B cell (primary cell): ENCODE measurements at places on chromosomes 11 and 22. TPM values are rescaled to one million over a fixed set of nuclear protein-coding genes. Genes with fewer than 3 reads are reported as not detected.

DNA sequence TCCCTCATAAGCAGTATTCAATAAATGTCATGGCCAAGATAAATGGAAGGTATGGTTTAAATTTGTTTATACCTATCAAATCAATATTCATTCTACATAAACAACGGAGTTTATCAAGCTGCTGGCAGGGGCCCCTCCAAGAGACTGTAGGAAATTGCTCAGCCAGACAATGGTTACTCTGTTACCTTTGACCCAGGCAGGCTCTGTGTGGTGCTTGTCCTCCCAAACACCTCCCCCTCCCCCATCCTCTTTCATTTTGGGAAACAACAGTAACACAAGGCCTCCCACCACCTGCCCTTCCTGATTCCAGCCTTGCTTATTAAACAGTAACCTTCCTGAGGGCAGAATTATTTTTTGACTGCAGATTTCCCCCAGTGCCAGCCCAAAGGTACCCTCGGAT, 10.5 kb upstream of the ZBTB16 start:
- DNase-seq: no peak
- no peak overlapping the region for H3K4me3 ChIP-seq
- H3K27me3 ChIP-seq: no peaks in the 10 kb centered on the region
- no peaks in the 10 kb centered on the region for H3K36me3 ChIP-seq
- H3K4me1 ChIP-seq: no peaks in the 10 kb centered on the region

GRCh38 chr11:115912484-115912945, 408.3 kb upstream of the CADM1 start:
- H3K27ac ChIP-seq: no peak overlapping the region
- no peak for DNase-seq
- H3K27me3 ChIP-seq: no peaks in the 10 kb centered on the region
- H3K4me1 ChIP-seq: no peaks in the 10 kb centered on the region

DNA sequence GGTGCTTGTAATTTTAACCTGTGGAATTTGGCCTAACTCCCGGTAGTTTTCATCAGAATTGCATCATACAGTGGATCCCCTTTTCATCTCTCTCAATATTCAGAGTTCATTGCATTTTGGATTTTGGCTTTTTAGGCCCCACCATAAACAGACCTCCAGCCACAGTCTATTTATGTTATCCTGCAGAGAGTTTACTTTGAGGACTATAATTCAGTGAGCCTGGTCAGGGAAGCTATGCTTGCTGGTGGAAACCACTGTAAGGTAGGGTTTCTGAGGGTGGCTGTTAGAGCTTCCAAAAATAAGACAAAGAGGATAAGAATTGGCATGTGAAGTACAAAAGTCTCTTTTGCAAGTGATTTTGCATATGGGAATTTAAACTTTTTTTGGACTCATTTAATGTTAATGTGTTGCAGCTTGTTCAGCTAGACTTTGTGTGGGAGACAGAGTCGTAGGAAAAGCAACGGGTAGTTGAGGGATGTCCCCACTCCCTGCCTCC, 34.8 kb upstream of the DDI1 start:
- no peak for DNase-seq
- no peak overlapping the region for H3K27ac ChIP-seq
- no peaks in the 10 kb centered on the region for H3K36me3 ChIP-seq
- H3K4me1 ChIP-seq: no peaks in the 10 kb centered on the region

DNA sequence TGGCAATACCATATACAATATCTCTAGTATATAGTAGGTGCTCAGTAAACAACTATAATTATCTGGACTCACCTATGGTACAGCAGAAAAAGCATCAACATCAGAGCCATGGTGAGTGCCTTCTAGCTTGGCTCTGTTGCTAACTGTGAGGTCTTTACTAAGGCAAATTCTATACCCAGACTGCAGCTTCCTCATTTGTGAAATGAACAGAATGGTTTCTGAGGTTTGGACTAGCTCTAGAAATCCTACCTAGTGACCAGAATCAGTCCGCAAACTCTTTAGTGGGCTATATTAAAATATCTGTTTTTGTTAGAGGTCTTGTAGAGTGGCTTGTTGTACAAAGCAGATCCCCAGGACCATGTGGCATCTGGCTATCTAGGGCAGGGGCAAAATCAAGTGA, 3.7 kb downstream of the MS4A1 start:
- H3K27me3 ChIP-seq: no peaks in the 10 kb centered on the region
- peak overlapping the region; percentile 71 for H3K4me3 ChIP-seq
- H3K4me1 ChIP-seq: peaks cover 64% of the 10 kb centered on the region
- H3K36me3 ChIP-seq: peaks cover 3% of the 10 kb centered on the region
- H3K27ac ChIP-seq: peak overlapping the region; percentile 51
- peak; percentile 54 for DNase-seq

- H3K27ac ChIP-seq: peak within 1 kb of the TSS; percentile 79
- H3K4me3 ChIP-seq: peak within 1 kb of the TSS; percentile 81
- H3K36me3 ChIP-seq: no peaks in the 10 kb centered on the region
- peak; percentile 90 for DNase-seq
- H3K4me1 ChIP-seq: peaks cover 12% of the 10 kb centered on the region
Observed at GRCh38 chr11:65780770-65781151, at the start of gene AP5B1. Gene AP5B1 (minus strand): TSS chr11:65780976. CDS start chr11:65780591, 385 bp downstream.

DNA sequence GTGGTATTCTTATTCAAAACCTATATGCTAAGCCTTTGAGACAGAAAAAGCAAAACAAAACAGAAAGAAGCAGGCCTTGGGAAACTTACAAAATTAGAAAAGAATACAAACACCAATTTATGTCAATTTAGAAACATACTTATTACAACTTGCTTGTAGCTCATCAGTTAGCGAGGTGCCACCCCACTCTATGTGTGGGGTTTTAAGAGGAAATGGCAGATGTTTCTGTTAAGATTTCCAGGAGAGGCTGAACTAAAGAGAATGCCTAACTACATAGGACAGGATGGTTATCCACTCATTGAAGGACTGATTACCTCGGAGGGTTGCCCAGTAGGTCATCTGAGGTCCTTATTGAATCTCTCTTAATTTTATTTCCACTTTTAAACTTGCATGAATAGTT, 302.0 kb downstream of the ETS1 start:
- no peaks in the 10 kb centered on the region for H3K36me3 ChIP-seq
- no peak overlapping the region for H3K27ac ChIP-seq
- H3K4me1 ChIP-seq: peaks cover 31% of the 10 kb centered on the region
- H3K27me3 ChIP-seq: no peaks in the 10 kb centered on the region
- no peak for DNase-seq

GRCh38 chr22:25697181-25697664, 44.8 kb upstream of the MYO18B start:
- no peaks in the 10 kb centered on the region for H3K27me3 ChIP-seq
- no peak overlapping the region for H3K27ac ChIP-seq

TRAF6 gene
- 20.2 and 22.4 TPM in 2 replicates for total RNA-seq

GRCh38 chr22:49979587-49980264, 19.2 kb downstream of the PIM3 start:
- peaks cover 28% of the 10 kb centered on the region for H3K4me1 ChIP-seq
- DNase-seq: peak; percentile 52
- no peak overlapping the region for H3K4me3 ChIP-seq
- peaks cover 7% of the 10 kb centered on the region for H3K27me3 ChIP-seq

THY1 gene
- total RNA-seq: not detected in 2 replicates

DNA sequence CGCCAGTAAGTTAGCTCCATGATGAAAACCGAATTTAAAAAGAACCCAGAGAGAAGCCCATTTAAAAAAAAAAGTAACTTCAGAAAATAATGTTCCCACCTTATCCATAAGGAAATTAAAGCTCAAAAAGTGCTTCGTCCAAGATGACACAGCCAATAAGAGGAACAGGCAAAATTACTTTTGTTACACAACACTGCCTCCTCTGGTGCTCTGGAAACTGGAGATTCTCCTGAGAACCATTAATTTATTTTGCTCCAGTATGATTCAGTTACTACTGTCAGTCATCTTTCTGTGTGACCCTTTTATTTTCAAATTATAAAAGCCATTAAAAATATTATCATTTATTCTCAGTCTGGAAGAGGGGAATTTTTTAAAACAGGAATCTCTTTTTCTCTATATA, 2.0 kb downstream of the IFT27 start:
- H3K27ac ChIP-seq: no peak overlapping the region
- DNase-seq: no peak
- H3K27me3 ChIP-seq: no peaks in the 10 kb centered on the region

DNA sequence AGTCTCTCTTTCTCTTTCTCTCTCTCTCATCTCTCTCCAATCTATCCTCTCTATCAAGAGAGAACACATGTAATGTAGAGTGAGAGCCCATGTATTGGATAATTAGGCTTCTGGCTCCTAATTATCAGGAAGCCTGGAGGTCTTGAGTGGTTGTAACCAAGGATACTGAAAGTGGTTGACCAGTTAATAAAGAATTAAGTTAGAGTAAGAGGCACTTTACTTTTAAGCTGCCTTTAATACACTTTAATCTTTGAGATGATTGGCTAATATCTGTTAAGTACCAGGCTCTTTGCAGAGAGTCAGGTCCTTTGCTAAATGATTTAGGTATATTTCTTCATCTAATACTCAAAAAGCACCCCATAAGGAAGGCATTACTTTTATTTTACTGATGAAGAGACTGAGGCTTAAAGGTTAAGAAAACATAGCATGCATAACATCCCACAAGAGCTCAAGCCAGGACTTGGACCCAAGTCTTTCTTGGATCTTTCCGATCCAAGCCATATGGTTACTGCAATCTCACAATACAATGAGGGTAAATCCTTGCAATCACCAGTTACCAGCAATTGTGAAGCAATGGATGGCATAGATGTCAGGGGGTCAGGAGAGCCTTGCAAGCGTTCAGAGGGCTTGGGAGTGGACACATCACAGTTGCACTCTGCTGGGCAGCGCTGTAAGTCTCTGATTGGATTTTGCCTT, 22.1 kb downstream of the CD44 start:
- peak overlapping the region; percentile 98 for H3K27ac ChIP-seq
- no peak for DNase-seq
- peaks cover 28% of the 10 kb centered on the region for H3K36me3 ChIP-seq
- peaks cover 93% of the 10 kb centered on the region for H3K4me1 ChIP-seq

DNA sequence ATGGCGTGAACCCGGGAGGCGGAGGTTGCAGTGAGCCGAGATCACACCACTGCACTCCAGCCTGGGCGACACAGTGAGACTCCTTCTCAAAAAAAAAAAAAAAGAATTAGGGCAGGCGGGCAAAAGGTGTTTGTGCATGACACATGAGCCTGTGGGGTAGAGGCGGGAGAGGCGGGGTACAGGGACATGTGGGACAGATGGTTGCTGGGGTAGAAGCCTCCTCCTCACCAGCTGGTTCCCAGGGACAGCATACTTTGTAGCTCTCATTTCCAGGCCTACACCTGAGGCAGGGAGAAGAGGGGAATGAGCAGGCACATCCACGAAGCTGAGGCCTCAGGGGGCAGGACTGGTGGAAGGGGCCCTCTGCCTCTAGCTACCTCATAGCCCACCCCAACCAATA, 23.7 kb downstream of the YWHAH start:
- no peaks in the 10 kb centered on the region for H3K36me3 ChIP-seq
- no peaks in the 10 kb centered on the region for H3K27me3 ChIP-seq
- no peak overlapping the region for H3K27ac ChIP-seq
- H3K4me3 ChIP-seq: no peak overlapping the region
- peaks cover 16% of the 10 kb centered on the region for H3K4me1 ChIP-seq

DNA sequence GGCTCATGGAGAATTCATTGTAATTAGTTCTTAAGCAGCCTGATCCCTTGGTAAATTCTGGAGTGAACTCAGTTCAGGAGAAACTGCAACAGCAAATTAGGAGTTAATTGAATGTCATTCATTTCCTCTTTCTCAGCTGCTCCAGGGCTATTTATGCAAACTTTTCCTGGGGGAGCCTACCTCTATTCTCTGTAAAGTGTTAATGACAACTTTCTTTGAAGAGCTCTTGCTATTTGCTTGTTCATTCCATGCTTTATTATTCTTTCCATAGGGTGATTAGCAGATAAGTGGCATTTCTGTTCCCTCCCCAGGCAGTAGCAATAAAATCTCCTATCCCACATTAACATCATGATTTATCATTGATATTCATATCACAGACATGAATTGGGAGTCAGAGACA, 267.6 kb upstream of the DDI1 start:
- no peak for DNase-seq
- H3K4me1 ChIP-seq: no peaks in the 10 kb centered on the region
- no peaks in the 10 kb centered on the region for H3K27me3 ChIP-seq
- no peak overlapping the region for H3K4me3 ChIP-seq

DNA sequence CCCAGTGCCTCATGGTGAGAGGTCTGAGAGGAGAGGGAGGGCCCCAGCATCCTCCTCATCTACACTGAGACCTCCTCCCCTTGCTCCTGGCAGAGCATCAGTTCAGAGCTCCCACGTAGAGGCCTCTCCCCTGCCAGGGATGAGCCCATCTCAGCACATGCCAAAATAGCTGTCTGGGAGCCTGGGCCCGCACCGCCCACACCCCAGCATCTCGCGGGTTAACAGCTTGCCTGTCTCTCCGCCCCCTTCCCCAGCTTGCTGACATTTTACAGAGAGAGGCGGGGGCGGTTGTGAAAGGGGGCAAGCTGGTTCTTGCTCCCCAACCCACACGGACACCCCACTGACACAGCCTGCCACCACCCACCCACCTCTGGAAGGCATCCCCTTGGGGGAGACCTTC, 6.4 kb downstream of the DGKZ start:
- no peak for DNase-seq
- peaks cover 17% of the 10 kb centered on the region for H3K4me1 ChIP-seq
- no peaks in the 10 kb centered on the region for H3K27me3 ChIP-seq
- no peak overlapping the region for H3K27ac ChIP-seq
- no peak overlapping the region for H3K4me3 ChIP-seq
